ENCODE measurements at places on chromosomes 6 and 20.

DNA sequence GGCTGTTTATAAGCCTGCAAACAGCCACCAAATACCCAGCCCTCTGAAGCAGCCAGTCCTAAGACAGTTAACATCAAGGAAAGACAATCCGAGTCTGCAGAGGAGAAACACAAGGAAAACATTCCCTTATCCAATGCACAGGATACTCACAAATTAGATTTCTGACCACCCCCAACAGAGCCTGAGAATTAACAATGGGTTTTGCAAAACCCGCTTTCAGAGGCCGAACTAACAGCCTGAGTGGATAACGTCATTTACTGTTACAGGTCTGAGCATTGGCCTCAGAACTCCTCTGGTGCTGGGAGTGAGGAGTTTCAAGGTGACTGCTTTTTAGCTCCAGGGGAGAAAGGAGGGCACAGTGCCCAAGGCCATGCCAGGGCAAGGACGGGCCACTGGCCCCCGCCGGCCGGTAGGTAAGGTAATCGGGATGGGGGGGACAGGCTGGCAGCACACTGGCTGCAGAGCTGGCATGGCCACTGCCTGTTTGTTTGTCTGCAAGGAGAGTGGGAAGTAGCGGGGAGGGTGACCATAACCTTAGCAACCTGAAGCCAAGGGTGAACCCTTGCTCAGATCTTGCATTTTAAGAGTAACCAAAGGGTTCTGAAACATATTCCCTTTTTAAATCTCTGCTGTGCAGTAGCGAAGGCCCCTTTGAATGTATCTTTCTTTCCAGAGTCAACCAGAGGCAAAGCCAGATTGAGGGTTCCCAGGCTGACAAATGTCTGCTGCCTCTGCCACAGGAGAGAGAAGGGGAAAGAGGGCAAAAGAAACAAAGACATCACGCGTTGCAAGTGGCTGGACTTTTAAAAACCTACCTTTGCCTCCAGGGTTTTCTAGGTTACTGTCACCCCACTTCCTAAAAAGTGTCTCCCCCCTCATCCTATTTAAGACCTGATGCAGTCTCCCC lies 3.9 kb downstream of the ZMYND8 start:
- DNase-seq: peak; percentile 76

- no peak for DNase-seq
Measured at GRCh38 chr20:15767999-15768741, 805.1 kb downstream of the KIF16B start.

GRCh38 chr6:123118811-123119210 lies 122.8 kb downstream of the CLVS2 start:
- no peak for DNase-seq

- no peak for DNase-seq
Measured at GRCh38 chr6:56962441-56962840, 7.5 kb downstream of the BEND6 start.

DNA sequence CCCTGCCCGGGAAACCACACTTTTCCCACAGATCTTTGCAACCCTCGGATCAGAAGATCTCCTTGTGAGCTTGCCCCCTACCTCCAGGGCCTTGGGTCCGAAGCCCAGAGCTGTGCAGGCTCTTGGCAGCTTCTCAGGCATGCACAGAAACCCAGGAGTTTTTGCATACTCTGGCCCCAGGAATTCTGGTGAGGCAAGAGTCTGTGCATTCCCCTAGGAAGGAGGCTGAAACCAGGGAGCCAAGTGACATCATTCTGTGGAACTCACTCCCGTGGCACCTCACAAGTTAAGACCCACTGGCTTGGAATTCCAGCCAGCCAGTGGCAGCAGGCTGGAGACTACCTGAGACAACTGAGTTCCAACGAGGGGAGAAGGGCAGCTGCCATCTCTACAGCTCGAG lies 100.1 kb downstream of the TNFRSF21 start:
- DNase-seq: no peak

- DNase-seq: no peak
Measured at GRCh38 chr6:148140772-148141557, 201.7 kb upstream of the SASH1 start.

DNA sequence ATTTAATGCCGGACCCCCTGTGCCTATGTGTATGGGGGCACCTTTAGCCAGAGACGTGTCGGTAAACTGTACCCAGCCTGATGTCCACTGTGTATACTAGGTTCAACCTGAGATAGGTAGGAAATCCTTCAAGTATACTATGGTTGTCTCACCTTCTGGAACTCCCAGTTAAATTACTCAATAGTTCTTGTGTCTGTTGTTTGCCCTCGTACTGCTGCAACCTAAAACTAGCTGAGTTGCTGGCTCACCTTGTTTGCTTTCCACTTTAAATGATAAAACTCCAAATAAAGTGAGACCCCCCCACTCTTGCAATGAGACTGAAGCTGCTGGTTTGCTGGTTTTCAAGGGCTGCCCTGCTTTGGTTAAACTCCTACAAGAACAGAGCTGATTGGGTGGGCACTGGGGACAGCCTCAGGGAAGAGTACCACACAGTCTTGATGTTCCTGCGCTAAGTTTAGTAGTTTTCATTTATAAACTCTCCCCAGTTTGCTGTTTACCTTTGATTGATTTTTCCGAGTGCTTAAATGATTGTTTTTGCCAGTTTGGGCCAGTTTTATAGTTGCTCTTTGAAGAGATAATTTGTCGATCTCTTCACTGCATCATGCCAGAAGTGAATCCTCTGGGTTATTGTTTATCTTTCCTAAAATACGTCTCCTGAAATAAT lies 1281.8 kb upstream of the MAP3K7 start:
- DNase-seq: no peak

- no peak for DNase-seq
Measured at GRCh38 chr20:54340206-54340605, 132.3 kb downstream of the PFDN4 start.

- DNase-seq: no peak
Measured at GRCh38 chr6:34829137-34829536, 37.3 kb downstream of the BLTP3A start.

DNA sequence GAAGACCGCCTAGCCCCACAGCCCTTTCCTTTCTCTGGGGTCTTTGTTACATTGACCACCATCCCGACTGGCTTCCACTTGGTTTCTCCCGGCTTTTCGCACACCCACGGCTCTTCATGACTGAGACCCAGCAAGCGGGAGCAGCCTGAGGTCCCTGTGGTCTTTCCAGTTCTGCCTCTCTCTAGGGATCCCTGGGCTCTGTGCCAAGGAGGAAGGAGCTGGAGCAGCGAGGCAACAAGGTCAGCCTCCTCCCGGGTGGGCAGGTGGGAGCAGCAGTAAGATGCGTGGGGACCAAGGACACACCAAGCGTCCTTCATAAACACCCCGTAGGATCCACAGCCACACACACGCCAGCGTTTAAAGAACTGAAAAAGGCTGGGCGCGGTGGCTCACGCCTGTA lies 29.6 kb upstream of the MRGBP start:
- peak; percentile 20 for DNase-seq

- no peak for DNase-seq
Measured at GRCh38 chr20:45246109-45246508, 8.3 kb downstream of the SLPI start.

DNA sequence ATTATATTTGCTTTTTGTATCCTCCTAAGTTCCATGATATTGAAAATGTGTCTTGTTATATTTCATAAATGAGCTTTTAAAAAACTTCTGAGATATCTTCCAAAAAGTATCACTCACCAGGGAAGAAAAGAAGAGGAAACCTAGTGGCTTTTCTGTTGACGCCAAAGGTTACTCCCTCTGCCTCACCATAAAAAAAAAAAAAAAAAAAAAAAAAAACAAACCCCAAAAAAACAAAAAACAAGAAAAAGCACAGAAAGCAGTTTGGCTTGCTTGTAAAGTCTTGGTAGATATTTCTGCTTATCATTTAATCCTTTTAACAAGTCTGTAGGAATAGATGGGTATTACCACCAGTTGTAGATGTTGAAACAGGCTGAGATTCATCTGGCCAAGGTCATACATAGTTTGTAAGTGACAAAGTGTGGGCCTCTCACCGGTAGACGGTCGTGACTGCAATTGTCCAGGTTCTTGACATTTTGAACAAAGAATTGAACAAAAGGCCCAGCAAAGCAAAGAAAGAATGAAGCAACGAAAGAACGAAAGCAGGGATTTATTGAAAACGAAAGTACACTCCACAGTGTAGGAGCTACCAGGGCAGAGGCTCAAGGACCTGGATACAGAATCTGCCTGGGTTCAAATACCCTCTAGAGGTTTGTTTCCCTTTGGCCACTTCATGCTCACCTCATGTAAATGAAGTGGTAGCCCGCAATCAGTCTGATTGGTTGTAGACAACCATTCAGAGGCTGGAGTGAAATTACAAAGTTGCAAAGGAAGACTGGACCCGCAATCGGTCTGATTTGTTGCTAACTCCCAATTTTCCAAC lies 11.6 kb upstream of the ELOVL5 start:
- no peak for DNase-seq

DNA sequence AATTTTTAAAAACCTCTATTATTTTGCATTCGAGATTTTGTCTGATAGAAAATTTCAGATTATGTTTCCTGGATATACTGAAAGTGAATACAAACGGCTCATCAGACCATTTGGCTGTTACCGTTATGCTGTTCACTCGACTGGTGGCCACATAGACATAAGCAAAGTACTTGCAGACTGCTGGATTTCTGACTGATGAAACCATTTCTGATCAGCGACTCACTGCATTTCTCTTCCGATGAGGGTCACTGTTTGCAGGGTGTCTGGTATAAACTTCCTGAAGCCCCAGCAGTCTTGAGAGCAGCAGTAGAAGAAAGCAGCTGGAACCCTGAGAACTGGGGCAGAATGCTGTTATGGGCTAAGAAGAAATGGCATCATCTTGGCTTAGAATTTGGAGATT lies 17.7 kb downstream of the SNX9 start:
- no peak for DNase-seq

DNA sequence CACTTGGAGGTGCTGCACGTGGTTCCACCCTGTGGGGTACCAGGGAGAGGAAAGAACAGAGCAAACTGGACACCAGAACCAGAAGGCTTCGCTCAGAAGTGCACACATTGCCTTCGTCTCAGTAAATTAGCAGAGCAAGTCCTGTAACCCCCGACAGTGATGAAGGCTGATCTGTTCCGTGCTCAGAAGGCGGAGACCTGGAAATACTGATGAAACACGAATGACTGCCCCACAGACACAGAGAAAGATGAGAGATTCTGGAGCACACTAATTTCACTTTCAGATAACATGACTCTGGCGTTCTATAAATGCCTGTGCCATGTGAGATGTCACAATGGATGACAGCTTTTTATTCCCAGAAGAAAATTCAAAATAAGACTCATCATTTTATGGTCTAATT lies 44.2 kb upstream of the CCR6 start:
- DNase-seq: no peak

GRCh38 chr6:106446983-106447382 lies 86.5 kb downstream of the CRYBG1 start:
- DNase-seq: no peak

GRCh38 chr6:104431096-104431495 lies 428.6 kb downstream of the HACE1 start:
- DNase-seq: no peak

GRCh38 chr20:60482221-60483008 lies 524.2 kb downstream of the CDH26 start:
- no peak for DNase-seq

- DNase-seq: no peak
Measured at GRCh38 chr6:105151644-105152043, 28.2 kb downstream of the POPDC3 start.

DNA sequence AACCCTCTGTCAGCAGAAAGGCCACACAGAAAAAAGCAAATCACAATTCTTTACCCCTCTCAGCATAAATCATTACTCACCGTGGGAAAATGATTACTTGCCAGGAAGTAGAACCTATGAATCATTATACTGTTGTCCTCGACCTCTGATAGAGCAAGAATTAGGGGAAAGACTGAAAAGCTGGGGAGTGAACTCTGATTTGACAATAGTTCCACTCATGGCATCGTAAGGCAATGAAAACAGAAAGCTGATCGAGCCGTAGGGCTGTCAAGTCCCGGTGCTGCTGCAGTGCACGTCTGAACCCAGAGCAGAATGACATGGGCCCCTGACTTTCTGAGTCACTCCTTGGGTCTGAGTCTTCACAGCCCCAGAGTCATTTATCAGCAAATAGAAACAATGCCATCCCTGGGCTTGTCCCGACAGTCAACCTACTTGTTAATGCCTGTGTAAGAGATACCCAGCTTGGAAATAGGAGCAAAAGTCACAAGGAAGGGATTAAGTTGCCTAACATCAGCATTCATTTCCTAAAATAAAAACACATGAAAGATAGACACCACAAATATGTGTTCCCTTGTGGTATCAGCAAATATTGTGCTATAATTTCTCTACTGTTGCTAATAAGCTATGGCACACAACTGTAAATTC lies 224.8 kb upstream of the MARCKS start:
- no peak for DNase-seq

GRCh38 chr6:138403324-138403800 lies 661 bp upstream of the HEBP2 start:
- DNase-seq: peak; percentile 72

DNA sequence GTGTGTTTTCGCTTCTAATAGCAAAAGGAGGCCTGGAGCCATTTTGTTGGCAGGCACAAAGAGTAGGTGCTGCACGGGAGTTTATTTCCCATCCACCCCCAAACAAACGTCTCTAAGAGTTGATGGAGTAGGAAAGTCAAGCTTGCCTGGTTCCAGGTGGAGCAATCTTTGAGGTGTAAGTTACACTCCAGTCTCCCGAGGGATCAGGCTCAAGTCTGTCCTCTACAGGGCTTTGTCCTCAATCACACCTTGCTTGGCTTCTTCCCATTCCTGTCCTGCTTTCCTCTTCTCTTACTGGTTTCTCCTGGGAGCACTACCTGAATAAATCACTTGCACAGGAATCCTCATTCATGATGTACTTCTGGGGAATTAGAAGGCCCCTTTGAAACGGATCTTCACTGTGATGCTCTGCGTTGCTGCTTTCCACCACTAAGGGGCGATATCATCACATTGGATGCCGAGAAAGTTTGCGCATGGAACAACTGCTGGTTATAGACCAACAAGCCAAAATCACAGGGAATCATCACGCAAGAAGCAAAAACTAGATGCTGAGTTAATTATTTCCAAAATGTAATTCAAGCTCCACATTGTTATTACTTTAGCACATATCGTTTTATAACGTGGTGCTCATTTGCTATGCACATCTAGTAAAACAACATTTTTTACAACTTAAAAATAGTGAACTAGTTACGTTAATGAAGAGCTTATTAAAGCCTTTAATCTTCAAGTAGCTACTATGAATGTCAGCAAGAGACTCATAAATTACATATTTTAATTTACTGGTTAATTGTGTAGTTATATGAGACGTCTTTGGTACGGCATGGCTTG lies 156.8 kb downstream of the DNAH8 start:
- DNase-seq: no peak

DNA sequence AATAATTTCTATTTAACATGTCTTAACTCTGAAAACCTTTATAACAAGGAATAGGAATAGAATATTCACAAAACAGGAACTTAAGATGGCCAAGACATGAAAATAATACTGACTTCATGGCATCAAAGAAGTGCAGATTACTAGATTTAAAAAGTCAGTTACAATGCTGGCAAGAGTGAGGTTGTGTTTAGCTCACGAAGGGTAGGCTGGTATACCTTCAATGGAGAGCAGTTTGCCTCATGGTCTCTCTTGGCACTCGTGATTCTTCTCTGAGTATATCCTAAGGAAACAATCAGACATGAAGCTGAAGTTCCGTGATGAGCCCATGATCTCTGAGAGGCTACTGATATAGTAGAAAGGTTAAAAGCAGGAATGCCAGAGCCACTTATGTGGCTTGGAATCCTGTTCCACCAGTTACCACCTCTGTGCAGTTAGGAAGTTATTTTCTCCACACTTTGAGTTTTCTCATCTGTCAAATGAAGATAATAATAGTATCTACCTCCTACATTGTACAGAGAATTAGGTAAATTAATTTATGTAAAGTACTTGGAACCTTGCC lies 7.2 kb downstream of the NCOA7 start:
- no peak for DNase-seq

All from Right ventricle myocardium superior (tissue), 1 donor.